Vagina (tissue), 2 donors: ENCODE measurements at places on chromosomes 7 and 10.

DNA sequence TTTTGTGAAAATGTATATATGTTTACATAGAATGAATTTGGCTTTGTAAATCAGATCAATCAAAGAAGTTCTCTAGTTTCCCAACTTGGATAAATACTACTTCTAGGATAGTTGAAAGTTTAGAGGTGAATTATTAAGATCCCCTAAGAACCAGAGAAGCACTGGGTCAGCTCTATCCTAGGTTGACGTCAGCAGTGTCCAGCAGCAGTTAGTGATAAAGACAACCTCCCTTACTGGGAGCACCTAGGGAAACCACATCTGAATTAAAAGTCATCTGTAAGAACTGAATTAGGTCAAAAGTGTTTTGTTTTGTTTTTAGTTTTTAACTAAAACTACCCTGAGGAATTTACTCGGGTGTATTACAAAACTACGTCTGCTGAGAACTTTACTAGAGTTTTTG lies 178.0 kb downstream of the POLR1F start:
- DNase-seq, result no peak

GRCh38 chr7:140885735-140886334 lies 38.9 kb downstream of the BRAF start:
- no peak for DNase-seq

DNA sequence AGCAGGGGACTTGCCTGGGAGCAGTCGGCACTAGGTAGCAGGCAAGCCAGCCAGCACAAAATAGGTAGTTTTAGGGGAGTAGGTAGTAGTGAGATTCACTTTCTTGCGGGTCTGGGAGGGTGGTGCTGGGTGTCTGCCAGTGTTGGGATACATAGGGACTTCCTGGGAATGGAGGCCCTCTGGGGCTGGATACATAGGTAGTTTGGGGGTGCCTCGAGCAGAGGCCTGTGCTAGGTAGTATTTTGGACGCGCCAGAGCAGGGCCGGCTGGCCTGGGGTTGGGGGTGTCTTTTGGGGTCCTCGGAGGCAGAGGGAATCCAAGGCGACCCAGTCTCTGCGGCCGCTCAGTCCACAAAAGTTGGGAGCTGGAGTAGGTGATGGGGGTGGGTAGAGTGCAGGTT lies 2.0 kb upstream of the HOXA3 start:
- no peak for DNase-seq

GRCh38 chr10:35922876-35923600 lies 280.9 kb upstream of the FZD8 start:
- no peak for DNase-seq

DNA sequence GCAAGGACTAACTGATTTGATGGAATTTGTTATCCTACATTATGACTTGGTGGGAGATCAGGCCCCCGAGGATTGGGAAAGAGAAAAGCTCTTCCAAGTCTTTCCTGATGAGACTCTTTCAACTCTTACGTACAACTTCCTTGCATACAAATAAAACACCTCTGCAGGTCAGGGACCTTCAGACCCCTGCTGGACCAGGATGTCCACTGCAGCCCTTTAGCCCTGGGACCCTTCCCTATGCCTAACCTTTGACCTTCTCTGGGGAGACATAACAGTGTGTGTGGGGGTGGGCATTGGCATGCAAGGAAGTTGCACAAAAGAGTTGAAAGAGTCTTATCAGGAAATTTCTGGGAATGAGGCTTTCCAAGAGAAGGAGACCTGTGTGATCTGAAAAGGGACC lies 859.4 kb downstream of the TYW1 start:
- no peak for DNase-seq

DNA sequence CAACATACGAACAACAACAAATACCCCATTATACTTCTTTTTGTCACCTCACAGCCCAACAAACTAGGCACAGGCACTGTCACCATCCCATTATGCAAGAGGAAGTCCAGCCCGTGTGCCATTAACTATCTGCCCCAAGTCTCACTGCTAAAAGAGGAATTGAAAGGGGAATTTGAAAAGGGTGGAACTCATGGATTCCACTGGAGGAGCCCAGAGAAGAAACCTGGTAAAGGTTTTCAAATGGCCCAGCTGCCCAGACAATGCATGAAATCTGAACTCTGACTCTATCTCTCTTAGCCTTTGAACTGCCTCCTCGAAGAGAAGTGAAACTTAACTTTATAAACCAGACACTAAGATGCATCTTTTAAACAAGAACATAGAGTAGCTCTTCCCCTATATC lies 130.0 kb downstream of the PLXNA4 start:
- DNase-seq, result no peak

DNA sequence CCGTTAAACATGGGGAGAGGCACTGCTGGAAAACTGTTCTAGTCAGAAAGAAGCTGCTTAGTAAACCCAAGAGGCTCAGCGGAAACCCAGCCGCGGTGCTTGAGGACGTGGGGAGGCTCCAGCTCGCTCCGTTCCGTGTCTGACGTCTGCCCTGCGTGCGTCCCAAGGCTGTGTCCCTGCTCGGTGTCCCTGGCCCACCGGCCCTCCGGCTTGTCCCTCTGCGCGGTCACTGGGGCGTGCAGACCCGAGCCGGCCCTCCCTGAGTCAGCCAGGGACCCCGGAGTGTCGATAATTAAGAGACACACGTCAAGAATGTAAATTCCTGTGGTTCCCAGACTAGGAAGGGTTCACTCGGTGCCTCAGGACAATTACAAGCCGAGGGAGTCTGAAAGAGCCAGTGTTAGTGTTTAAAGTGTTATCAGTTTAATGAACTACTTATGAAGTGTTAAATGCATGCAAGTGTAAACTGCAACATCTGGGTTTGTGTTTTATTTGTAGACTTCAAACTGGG lies 98.9 kb downstream of the WDR11 start:
- no peak for DNase-seq

- no peak for DNase-seq
Measured at GRCh38 chr10:51707821-51708424, 8.5 kb upstream of the CSTF2T start.

GRCh38 chr7:71633551-71634008 lies 501.6 kb downstream of the GALNT17 start:
- DNase-seq, result no peak

- no peak for DNase-seq
Measured at GRCh38 chr10:74078037-74078436, 72.6 kb downstream of the AP3M1 start.

GRCh38 chr10:104318810-104319741 lies 19.2 kb downstream of the ITPRIP start:
- no peak for DNase-seq

DNA sequence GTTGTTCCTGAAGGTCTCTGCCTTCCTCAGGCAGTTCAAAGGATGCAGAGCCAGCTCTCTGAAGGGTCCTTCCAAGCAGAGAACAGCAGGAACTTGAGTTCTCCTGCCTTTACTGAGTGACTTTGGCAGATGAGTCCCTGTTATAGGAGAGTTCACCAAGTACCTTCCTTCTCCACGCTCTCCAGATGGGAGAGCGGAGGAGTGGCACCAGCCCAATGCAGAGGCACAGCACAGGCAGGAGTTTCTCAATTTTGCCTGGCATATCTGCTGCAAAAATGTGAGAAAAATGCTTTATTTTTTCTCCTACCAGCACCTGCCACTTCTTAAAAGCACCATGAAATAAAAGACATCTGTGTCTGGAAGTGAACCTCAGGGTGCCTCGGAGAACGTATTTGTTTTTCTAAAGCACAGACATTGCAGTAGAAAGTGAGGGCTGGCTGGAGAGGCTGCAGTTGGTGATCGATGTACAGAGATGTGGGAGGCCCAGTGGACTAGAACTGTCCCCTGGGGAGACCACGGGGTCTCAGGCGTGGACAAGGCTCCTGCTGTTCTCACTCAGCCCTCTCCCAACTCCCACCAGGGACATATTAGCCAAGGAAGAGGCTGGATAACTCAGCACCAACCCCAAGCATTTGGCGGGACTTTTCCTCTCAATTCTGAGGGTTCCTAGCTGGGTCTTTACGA lies 174.5 kb downstream of the WDR37 start:
- DNase-seq, result no peak

GRCh38 chr7:15648461-15648961 lies 38.0 kb downstream of the MEOX2 start:
- no peak for DNase-seq

DNA sequence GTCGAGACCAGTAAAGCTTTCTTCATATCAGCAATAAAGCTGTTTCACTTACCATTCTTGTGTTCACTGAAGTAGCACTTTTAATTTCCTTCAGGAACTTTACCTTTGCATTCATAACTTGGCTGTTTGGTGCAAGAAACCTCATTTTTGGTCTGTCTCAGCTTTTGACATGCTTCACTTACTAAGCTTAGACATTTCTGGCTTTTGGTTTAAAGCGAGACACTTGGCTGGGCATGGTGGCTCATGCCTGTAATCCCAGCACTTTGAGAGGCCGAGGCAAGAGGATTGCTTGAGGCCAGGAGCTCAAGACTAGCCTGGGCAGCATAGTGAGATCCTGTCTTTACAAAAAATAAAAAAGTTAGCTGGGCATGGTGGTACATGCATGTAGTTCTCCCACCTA lies 15.8 kb downstream of the PLEKHA1 start:
- no peak for DNase-seq

- no peak for DNase-seq
Measured at GRCh38 chr7:44244282-44244681, 43.5 kb downstream of the YKT6 start.

GRCh38 chr7:124440081-124440480 lies 325.5 kb downstream of the GPR37 start:
- DNase-seq, result no peak

- no peak for DNase-seq
Measured at GRCh38 chr10:99843310-99843709, 60.9 kb downstream of the ABCC2 start.

DNA sequence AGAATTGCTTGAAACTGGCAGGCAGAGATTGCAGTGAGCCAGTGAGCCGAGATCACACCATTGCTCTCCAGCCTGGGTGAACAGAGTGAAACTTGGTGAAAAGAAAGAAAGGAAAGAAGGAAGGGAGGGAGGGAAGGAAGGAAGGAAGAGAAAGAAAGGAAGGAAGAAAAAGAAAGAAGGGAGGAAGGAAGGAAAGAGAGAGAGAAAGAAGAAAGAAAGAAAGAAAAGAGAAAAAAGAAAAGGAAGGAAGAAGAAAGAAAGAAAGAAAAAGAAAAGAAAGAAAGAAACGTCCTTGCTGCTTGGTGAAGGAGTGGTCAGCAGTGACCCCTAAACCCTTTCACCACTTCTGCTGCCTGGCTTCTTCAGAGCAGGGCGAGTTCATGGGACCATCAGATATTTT lies 147.1 kb upstream of the MYO3A start:
- DNase-seq, result no peak

DNA sequence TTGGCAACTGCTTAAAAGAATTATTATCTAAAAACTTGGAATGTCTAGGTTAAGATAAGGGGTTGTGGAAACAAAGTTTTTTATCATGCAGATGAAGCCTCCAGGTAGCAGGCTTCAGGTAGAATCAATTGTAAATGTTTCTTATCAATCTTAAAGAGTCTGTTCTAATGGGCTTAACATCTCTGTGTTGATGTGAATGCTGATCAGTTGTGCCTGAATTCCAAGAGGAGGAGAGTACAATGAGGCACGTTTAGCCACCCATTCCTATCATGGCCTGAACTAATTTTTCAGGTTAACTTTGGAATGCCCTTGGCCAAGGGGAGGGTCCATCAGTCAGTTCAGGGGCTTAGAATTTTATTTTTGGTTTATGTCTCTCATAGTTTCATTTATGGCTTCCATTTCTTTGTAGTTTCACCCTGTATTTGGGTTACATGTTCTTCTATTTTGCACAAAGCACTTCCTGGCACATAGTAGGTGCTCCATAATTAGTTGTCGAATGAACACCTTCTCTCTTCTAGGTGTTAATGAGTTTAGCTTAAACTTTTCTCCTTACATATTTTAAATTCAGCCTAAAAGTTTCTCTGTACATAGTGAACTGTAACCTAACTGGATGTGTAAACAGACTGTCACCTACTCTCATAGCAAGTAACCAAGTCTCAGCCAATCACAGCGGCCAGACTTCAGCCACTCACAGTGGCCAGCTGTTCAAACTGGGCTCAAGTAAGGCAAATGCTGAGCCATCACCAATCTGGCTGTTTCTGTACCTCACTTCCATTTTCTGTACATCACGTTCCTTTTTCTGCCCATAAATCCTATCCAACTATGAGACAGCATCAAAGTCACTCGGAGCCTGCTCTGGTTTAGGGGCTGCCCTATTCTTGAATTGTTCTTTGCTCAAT lies 34.7 kb downstream of the ALOX5 start:
- no peak for DNase-seq

DNA sequence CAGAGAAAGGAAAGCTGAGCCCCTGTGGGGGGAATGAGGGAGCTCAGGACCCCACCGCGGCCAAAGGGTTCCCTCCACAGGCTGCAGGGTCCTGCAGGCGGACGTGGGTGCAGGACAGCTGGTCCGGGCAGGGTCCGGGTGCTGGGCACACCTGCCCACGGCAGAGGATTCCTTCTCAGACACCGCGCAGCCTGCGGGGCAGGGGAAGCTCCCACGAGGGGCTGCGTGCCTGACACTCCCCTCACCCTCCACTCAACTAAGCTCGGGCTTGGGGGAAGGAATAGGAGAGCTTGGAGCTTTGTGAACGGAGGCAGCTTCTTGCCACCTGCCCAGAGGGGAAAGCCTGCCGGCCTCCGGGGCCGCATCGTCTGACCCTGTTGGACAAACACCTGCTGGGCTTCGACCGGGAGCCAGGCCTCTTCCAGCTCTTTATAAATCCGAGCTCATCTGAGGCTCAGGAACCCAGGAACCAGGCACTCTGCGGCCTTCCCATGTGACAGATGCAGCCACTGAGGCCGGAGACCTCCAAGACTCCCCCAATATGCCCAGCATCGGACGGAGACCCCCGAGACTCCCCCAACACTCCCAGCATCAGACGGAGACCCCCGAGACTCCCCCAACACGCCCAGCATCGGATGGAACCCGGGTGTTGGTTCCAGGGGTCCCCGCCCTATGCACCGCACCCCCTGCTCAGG lies 97.3 kb downstream of the PDGFA start:
- DNase-seq, result no peak

GRCh38 chr10:6135589-6136168 lies 46.8 kb downstream of the RBM17 start:
- no peak for DNase-seq

GRCh38 chr7:156618078-156618779 lies 22.3 kb upstream of the RNF32 start:
- no peak for DNase-seq

DNA sequence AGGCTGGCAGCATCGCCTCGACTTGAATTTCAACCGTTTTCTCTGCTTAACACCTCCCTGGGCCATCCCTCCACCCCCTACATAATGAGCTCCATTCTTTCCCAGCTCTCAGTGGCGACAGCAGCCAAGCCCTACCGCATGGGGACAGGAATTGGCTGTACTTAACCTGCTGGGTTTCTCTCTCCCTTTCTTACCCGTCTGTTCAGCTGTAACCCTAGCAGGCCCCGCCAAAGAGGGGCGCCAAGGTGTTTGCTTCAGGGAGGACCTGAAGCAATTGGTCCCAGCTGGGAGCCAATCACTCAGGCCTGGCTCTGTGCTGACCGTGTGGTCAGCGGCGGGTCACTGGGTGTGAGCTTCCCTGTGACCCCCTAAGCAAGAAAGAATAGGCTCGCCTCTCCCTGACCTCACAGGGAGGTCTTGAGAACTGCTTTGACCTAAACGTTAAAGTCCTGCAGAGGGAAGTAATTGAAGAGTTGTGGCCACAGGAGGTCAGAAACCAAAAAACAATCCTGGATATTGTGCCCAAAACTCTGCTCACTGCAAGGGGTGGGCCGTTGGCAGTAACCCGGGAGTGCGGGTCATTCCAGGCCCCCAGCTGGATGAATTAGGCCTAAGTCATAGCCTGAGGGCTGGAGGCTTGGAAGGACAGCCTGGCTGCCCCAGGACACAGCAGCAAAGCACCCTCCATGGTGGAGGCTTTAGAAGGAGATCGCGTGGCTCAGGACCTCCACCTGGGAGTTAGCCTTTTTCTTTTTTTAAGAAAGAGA lies 114.6 kb downstream of the ITIH5 start:
- DNase-seq, result no peak
